ENCODE measurements at places on chromosomes 4 and X.
A peak's percentile ranks its signal among the peaks of the same experiment; 100 is the strongest.

GRCh38 chr4:128287871-128288688 is 467 bp upstream of the PGRMC2 start:
- peak; percentile 98 for DNase-seq

DNA sequence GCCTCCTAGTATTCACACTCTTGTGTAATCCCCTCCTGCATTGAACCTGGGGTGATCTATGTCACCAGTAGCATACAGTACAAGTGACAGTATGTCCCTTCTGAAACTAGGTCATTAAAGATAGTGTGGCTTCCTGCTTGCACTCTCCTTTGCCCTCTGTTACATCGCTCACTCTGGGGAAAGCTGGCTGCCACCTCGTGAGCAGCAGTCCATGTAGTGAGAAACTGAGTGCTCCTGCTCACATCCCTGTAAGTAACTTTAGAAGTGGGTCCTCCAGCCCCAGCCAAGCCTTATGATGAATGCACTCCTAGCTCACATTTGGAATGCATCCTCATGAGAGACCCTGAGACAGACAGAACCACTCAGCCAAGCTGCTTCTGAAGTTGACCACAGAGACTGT is 89.8 kb upstream of the TNIP3 start:
- no peak for DNase-seq

DNA sequence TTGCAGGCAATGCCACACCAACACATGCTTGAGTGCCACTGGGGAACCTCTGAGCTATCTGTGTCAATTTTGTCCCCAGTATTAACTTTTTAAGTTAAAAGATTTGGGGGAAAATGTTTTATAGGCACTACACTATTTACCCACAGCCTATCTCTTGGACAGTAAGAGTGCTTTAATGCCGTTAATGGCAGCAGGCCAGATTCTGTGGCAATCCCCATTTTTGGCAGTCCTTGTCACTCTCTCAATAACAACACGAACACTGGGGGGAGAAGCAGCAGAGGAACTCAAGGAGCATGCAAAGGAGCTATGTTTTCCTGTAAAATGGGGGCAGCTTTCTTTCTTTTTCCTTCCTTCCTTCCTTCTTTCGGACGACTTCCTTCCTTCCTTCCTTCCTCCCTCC is 168.6 kb downstream of the NSUN7 start:
- no peak for DNase-seq

- DNase-seq = no peak
Observed at GRCh38 chr4:89894649-89895550, at the start of gene MMRN1. MMRN1 (plus strand) TSS chr4:89894854; CDS start chr4:89894972, 118 bp downstream.

- no peak for DNase-seq
Observed at GRCh38 chr4:1577822-1578217, 106.3 kb downstream of the FAM53A start.

GRCh38 chr4:8828869-8829268 is 42.8 kb downstream of the HMX1 start:
- no peak for DNase-seq

- peak; percentile 25 for DNase-seq
Observed at GRCh38 chrX:75603833-75604232, 81.0 kb upstream of the ZDHHC15 start.

GRCh38 chr4:184292877-184293276 is 75.2 kb upstream of the ENPP6 start:
- no peak for DNase-seq

DNA sequence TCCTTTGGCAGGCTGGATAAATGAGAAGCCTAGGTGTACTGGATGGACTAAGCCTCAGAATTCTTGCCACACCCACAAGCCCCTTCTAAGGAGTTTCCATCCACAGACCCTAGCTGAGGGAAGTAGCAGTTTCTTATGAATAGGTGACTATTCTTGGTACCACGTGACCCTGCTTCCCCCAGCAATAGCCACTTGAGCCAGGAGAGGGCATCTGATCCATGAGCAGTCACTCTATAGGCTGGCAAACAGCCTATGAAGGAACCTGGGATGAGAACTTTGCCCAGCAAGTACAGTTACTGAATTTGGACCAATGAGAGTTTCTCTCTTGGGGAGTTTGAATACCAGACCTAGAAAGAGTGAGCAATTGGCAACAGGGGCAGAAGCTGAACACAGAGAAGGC is 84.0 kb downstream of the RTL9 start:
- DNase-seq = peak; percentile 3

DNA sequence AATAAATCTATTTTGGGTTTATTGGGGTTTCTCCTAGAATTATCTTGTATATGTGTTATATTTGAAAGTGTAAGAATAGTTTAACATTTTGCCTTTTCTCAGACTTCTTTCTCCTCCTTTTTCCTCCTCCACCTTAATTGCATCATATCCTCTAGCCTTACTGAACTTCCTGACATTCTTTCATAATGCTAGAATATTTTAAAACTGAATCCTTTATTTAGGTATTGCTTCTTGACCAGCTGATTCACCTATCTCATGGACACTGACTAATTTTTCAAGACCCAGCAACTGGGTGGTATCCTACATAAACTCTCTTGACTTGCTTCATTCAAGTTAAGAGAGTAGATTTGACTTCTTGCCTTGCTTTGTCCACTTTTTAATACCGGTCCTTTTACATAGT is 1508.9 kb downstream of the STIM2 start:
- no peak for DNase-seq

DNA sequence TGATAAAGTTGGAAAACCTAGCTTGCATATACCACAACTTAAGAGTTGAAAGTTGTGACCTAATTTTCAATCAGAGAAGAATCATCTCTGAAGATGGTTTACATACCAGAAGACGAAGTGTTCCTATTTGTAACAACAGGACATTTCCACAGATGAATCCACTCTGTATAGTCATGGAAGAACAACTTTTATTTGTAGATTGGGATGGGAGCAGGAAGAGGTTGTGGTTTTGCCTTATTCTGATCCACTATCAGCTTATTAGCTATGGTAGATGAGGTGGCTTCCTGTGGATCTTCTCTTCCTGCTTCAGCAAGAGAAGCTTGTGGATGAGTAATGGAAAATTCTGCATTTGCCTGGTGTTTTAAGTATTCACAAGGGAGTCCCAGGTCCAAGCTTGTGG is 18.6 kb upstream of the SUPT20HL1 start:
- DNase-seq = no peak

DNA sequence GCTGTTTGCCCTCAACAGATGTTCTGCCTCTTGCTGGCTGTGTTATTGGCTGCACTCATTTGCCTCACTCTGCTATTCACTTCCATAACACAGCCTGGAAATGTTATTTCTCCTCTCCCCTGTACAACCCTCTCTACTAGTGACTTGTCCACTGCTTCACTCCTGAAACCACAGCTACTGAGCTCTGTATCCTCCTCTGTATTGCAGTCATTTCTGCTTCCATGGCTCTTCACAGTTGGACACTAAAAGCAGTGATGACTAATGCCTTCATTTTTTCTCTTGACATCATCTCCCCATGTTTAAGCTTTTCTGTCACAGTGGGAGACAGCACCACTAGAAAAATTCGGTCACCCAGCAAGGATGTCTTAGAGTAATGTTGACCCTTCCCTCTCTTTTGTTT is 123.0 kb upstream of the PPP1R2C start:
- DNase-seq = no peak

- peak; percentile 18 for DNase-seq
Observed at GRCh38 chrX:41332408-41333002, 1.5 kb upstream of the DDX3X start.

GRCh38 chrX:24241822-24242648 is 71.8 kb downstream of the SUPT20HL2 start:
- peak; percentile 6 for DNase-seq

DNA sequence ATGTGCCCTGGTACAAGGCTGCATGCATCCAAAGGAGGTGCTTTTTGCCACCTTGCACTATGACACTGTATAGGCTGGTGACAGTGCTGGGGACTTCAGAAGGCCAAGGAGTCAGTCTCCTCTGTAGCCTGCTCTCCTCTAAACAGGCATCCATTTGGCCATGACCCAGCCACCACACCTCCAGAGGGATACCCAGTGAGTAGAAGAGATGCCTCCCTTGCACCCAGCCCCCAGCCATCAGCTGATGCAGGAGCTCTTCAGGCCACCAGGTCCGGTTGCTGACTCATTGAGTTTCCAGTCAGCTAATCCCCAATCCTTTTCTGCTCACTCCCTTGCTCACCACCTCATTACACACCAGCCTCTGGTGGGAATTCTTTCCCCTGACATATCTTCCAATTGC is 99.8 kb downstream of the PJA1 start:
- DNase-seq = no peak

- no peak for DNase-seq
Observed at GRCh38 chr4:174181827-174182226, 101.6 kb downstream of the FBXO8 start.

DNA sequence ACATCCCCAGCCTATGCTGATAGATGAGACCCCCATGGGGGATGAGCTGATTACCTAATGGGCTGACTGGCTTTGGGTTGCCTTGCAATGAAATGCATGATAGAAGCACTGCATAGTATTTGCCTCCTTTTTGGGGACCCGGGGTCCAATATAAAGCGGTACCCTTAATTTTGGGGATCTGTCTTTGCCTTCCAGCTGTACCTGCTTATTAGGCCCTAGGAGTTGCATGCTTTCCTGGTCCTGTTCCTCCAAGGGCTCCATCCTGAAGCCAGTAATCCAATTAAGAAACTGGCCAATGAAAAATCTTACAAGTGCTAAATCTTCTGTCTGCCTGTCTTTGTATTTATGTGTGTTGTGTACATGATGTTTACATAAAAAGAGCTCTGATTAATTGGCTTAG is 791.6 kb downstream of the TRIML1 start:
- no peak for DNase-seq

DNA sequence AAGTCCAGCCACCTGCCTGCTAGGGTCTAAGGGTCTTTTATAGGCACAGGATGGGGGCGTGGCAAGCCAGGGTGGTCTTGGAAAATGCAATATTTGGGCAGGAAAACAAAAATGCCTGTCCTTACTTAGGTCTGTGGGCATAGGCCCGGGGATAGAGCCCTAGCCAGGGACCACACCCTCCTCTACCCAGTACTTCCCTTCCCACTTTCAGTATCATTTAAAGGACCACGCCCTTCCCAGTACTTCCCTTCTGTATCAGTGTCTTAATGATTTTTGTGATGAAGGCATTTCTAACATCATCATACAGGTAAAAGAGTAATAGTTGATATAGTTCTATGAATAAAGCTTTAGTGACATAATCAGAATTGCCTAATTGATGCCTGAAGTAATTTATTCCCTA is 11.4 kb downstream of the BANK1 start:
- no peak for DNase-seq

DNA sequence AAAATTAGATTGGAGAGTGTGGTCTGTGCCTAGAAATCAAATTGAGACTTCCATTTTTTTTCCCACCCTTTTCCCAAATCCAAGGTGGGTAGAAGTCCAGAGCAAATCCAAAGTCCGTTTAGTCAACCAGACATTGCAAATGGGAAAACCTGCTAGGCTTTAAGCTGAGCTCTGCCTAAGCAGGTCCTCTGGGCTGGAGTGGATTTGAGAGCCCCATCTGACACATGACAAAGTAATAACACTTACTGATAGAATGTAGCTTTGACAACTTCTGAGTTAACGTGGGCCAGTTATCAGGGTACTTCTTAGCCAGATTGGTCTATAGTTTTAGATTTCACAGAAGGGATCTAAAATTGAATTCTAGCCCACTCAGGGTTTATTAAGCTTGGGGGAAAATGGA is 242.3 kb downstream of the GALNTL6 start:
- no peak for DNase-seq

DNA sequence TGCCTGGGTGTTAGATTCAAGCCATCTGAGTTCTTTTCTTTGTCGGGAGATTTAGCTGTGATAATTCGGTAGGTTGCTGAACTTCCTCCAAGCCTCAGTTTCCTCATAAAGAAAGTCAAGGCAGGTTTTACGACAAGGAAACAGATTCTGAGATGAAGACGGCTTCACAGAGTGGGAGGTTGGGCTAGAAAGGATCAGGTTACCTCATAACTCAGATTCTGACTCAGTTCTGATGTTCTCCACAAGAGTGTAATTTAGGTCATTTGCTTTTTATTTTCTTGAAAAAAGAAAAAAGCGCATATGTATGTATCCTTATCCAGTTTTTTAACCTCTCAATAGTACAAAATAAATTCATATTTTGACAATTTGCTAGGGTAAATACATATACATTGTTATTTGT is 47.2 kb upstream of the ELOVL6 start:
- DNase-seq = no peak

DNA sequence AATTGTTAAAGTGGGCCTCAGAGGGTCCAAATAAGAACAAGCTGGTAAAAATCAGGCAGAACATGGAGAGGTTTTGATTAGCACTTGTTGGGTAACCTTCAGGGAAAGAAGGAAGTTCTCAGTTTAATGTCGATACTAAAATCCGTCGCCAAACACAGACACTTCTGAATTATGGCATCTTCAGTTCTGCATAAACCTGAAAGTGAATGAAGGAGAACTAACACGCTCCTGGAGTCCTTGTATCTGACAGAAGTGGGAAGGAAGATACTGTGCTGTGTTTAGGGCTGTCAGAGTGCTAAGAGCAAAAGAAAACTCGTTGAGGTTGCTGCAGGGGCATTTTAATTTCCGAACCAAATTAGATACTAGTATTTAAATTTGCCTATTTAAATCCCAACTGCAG is 106.2 kb downstream of the TMA16 start:
- DNase-seq = no peak

DNA sequence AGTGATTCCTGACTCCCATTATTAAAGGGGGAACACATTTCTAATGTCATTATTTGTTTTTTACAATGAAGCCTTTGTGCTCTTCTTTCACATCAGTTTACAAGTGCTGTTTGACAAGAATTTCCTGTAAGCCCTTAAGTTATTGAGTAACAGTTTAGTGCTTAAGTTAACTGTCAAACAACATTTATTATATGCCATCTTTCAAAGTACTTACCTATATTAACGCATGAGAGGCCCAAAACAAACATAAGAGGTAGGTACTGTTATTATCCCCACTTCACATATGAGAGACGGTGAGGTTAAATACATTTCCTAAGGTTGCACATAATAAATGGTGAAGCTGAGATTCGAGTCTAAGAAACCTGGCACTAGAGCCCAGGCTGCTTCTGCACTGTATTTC is 56.0 kb upstream of the MAGED1 start:
- DNase-seq = peak; percentile 20

- DNase-seq = no peak
Observed at GRCh38 chrX:152932598-152933175, 34.8 kb downstream of the ZNF185 start.

GRCh38 chr4:48133669-48134068 is 381 bp downstream of the TXK start:
- no peak for DNase-seq

- DNase-seq = no peak
Observed at GRCh38 chr4:1348014-1348513, 1.1 kb downstream of the UVSSA start.

GRCh38 chr4:136742333-136742732 is 790.0 kb downstream of the PCDH18 start:
- no peak for DNase-seq

- DNase-seq = no peak
Observed at GRCh38 chrX:46803140-46803539, 33.7 kb upstream of the RP2 start.

DNA sequence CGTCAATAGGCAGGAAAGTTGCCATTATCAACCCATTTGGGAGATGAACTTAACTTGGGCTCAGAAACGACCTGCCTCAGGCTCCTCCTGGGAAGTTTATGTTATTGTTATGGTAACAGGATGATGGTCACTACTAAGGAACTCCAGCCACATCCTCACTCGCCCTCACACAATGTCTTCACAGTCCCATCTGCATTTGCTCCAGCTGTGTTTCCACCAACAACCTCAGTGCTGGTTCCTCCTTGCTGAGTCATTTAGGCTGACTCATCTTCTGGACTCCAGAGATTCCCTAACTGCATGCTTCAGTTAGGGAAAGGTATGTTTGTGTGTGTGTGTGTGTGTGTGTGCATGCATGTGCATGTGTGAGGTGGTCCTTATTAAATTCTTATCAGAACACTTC is 293.4 kb upstream of the BOD1L1 start:
- DNase-seq = no peak

GRCh38 chr4:185018834-185019455 is 655 bp downstream of the HELT start:
- no peak for DNase-seq

Measured in NCI-H510A treated with DMSO at 0.1 percent for 48 hours (cell line).